ENCODE measurements at places on chromosomes 12 and 14.

DNA sequence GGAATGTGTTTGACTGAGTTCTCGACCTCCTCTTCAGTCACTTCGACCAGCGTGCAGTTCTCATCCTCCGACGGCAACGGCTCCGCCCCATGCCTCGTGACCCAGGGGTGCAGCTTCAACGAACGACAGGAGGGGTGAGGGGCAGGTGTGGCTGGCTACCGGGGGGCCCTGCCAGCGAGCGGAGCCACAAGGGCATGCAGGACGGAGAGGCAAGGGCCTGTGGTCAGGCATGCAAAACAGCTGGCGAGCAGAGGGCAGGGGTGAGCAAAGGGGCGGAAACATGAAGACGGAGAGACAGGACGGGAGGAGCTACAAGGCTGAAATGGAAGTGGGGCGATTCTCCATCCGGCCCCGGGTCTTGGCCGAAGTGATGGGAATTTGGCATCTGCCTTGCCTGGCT, 38.7 kb downstream of the P2RX4 start:
- no peak for DNase-seq

DNA sequence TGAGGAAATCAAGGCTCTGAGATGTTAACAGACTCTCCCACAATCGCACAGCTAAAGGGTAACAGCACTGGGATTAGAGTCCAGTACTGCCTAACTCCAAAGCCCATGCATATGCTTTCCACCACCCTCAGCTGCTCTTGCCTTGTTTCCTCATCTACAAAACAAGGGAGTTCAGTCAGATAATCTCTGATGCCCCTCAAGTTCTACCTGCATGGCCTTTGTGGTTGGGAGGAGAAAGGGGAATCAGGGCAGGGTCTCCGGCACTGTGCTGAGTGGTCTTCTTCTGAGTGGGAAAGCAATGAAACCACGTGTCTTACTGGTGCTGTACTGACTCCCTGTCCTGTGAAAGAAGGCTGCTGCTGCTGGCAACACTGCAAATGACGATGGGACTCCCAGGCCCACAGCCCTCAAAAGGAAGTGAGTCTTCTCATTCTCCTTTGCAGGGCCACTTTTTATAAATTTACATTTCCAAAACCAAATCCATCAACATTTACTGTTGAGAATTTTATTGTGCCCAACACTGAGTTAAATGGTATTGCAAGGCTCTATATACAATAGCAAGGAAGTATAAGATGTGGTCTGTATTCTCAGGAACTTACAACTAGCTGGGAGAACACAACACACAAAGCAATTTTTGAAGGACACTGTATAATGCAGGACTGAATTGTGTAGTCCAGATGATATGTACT, 19.7 kb upstream of the DUSP16 start:
- DNase-seq, result no peak

- peak; percentile 4 for DNase-seq
Observed at GRCh38 chr12:42372154-42372791, 46.3 kb downstream of the PPHLN1 start.

GRCh38 chr12:115660211-115660805, 617.2 kb downstream of the MED13L start:
- no peak for DNase-seq

DNA sequence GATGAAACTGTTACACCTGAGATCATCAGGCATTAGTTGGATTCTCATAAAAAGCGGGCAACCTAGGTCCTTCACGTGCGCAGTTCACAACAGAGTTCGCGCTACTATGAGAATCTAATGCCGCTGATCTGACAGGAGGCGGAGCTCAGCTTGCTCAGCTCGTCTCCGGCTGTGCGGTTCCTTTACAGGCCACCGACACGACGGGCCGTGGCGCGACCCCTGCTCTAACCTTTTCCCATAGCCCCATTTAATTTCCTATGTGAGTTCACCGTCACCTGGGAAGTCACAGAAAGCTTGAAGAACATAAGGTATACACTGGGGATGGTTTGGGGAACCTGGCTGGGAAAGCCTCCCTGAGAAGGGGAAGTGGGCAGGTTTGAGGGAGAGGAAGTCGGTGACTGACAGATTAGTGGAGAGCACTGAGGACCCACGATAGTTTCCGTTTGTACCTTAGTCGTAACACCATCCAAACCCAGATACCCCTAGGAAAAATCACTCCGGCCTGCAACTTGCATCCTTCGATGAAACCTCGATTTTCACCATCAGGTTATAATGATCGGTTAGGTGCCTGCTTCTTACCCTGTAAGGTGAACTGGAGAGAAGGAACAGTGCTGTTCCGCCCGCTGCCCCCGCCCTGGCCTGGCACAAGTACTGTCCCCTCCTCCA, 2.8 kb upstream of the AAAS start:
- no peak for DNase-seq

GRCh38 chr12:109563291-109564284, 9.7 kb downstream of the MMAB start:
- DNase-seq, result no peak

DNA sequence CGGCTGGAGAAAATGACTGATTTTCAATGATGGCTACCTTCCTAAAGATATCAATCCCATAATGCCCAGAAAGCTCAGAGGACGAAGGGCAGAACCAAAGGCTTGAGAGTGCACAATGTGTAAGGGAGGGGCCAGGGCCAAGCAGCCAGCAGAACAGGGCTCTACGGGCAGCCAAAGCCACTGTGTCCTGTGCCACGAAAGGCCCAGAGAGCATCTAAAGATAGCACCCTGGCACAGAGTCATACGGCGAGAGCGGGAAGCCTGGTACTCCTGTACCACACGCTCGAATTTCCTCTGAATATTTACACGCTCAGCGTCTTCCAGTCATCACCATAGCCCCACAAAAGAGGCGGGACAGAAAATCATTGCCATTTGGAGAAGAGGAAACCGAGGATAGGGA, 39.5 kb downstream of the PRMT8 start:
- DNase-seq, result no peak

DNA sequence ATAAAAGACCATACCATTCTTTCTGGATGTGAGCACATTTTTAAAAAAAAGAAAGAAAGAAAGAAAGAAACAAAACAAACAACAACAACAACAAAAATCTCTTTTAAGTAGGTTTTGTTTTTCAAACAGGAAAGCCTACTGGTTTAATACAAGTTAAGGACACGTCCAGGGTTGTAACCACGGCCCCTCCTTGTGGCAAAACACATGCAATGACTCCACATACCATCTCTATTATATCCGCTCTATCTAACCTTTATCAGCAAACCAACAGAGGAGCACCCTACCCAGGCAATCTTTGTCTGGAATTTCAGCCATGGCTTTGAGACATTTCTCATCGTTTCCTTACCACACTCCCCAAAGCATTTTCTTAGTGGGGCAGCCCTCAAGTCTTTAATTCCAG, 360.5 kb upstream of the TMPO start:
- no peak for DNase-seq

- DNase-seq, result no peak
Observed at GRCh38 chr12:89946518-89947135, 238.0 kb upstream of the ATP2B1 start.

GRCh38 chr14:98444077-98444476, 827.9 kb downstream of the BCL11B start:
- no peak for DNase-seq

GRCh38 chr12:91984556-91984955, 161.1 kb downstream of the BTG1 start:
- DNase-seq, result no peak

DNA sequence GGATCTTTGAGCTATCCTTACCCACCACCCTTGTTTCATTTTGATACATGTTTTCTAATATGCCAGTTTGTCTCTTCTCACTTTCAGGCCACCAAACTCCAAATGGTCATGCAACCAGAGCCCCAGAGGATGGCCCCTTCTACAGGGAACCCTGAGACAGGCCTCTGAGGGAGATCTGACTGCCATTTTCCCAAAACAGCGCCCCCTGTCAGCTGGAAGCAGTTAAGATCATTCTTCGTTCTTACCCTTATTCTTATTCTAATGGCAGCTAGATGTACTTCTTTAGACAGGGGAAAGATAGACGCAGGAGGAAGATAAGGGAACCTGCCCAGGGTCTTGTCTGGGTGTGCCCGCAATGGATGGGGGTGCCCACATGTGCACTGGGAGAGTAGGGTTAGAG, 38.4 kb downstream of the C12orf56 start:
- no peak for DNase-seq

GRCh38 chr14:69275331-69275730, 15.4 kb downstream of the GALNT16 start:
- no peak for DNase-seq

- DNase-seq, result no peak
Observed at GRCh38 chr12:46480724-46481123, 108.2 kb upstream of the SLC38A2 start.

DNA sequence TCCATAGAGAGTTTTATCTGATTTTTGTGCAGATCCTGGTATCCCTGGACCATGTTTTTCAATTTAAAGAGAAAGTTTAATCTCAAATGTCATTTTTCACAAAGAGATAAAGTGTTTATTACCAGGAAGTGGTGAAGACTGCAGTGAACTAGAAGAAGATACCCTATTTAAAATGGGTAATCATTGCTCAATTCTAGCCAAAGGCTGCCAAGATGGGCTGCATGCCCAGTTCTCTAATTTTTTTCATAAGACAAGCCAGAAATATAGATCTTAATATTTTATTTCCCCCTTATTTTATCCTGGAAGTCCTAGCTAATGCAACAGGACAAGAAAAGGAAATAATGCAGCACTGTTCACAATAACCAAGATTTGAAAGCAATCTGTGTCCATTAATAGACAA, 343.5 kb downstream of the PCNX1 start:
- DNase-seq, result no peak

DNA sequence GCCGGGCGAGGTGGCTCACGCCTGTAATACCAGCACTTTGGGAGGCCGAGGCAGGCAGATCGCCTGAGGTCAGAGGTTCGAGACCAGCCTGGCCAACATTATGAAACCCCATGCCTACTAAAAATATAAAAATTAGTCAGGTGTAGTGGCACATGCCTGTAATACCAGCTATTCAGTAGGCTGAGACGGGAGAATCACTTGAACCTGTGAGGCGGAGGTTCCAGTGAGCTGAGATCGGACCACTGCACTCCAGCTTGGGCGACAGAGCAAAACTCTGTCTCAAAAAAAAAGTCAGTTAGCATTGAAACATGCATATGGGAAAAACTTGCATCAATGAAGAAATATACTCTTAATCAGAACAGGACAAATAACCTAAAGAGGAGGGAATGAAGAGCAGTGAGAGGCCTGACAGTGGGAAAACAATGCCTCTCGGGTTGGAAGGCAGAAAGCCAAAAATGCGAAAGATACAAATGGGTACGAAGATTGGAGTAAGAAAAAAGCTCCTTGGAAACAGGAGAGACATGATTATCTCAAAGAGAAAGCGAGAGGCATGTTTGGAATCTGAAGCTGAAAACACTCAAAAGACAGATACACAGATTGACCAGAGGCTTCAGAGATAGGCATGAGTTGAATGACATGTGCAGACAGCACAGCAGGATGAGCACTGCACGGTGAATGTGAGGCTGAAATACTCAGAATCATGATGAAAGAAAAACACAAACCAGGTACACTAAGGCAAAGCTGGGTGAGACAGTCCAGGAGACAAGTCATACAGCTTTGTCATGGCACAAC, 30.6 kb downstream of the RESF1 start:
- DNase-seq, result no peak

DNA sequence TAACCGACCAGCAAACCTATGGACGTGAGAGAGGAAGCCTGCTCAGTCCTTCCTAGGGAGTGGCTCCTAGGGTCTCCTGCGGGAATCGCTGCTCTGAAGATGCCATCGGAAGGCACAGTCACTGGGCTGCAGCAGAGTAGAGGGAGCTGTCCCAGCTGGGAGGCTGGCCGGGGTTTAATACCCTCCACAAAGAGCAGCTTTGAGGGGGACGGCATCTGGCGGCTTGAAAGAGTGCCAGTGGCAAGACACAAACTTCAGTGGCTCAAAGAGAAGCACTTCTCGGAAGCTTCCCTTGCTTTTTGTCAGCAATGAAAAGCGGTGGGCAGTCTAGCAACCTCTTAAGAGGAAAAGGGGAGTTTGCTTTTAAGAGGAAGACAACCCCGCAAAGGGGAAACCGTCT, 114.6 kb downstream of the TMEM132C start:
- no peak for DNase-seq

DNA sequence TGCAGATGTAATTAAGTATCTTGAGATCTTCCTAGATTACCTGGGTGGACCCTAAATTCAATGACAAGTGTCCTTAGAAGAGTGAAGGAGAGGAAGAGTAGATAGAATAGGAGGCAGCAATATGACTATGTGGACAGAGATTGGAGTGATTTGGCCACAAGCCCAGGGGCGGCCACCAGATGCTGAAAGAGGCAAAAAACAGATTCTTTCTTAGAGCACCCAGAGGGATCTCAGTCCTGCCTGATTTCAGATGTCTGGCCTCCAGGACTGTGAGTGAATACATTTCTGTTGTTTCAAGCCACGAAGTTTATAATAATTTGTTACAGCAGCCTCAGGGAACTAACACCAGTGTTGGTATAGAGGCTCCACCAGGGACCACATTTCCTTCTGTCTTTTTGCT, 67.3 kb downstream of the DACT1 start:
- DNase-seq, result no peak

DNA sequence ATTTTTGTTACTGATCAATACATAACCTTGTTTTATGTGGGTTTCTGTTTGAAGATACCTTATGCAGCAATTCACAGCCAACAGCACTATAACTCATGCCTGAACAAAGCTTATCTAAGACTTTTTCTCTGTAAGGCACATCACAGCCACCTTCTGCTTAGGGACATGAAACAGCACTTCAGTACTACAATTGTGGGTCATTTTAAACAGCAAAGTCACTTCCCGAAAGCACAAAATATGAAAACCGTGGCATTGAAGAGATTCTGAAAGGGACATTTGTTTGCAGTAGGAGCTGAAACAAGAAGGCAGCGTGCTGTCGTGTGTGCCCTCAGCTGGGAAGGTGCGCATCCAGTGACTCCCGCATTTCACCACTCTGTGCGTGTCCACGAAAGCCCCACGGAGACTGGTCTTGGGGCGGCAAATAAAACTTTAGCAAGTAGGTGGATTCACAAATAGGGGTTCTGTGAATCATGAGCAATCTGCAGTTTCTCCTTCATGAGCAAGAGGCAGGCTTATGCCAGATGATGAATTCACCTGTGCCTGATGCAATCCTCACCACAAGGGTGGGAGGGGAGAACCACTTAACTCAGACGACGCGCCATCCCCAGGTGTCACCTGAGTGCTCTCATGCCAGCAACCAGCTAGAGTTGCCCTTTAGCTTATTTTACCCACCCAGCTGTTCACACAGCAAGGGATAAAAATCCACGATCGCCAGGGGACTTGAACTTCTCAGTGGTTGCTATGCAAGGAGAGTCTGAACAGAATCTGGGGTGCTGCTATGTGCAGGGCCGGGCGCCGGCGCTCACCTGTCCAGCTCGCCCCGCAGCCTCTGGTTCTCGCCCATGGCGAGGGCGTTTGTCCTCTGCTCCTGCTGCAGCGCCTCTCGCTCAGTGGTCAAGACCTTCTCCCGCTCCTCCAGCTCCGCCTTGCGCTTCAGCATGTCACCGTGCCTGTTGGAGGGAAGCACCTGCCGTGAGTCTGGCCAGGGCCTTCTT, 54.9 kb upstream of the GPR68 start:
- DNase-seq, result no peak

GRCh38 chr14:81673930-81674329, 140.3 kb upstream of the SEL1L start:
- DNase-seq, result no peak

GRCh38 chr14:64387782-64388532, at the start of gene MTHFD1:
Gene MTHFD1, plus strand, starts transcription at chr14:64388353. Its CDS starts 75 bp downstream, at chr14:64388428.
- peak; percentile 99 for DNase-seq

GRCh38 chr14:62626416-62626815, 418.8 kb downstream of the KCNH5 start:
- no peak for DNase-seq

Data from PC-9 (cell line).